Stimulated activated CD4-positive, alpha-beta T cell treated with anti-CD3 and anti-CD28 coated beads, Interleukin-15, amount 100 ng/mL, for 48 hours (primary cell): ENCODE measurements at places on chromosomes 6 and 20.

GRCh38 chr6:132675749-132676148 lies 16.8 kb upstream of the TAAR1 start:
- DNase-seq = no peak

DNA sequence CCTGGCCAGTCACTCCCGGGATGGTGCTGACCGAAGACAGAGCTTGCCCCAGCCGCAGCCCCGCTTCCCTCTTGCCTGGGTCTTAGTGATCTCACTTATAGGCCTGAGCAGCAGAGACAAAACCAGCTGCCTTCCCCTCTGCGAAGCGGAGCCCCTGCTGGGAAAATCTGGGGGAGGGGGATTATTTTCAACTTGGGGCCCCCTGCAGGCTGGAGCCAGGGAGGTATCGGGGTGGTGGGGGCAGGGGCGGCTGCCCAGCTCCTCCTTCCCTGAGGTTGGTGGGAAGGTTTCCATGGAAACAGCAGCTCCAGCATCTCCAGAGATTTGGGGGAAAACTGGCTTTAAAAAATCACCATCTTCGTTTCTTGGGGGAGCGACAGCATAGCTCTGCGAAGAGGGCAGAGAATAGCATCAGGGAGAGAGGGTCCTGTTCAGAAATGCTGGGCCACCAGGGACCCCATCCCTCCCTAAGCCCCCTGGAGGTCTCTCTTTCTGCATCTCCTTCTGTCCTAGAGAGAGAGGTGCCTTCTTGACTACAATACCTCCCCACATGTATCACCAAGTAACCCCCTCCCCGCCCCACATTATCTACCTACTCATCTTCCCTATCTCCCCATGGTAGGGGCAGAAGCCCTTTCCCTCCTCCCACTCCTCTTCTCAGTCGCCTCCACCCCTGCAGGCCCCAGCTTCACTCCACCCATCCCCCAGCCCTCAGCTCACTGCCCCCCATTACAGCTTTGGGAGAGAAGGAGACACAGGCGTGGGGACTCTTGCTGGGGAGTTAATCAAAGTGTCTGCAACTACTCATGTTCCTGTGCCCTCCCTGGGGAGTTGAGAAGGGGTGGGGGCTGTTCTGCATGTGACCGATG lies 88.4 kb upstream of the CCDC167 start:
- DNase-seq = no peak

DNA sequence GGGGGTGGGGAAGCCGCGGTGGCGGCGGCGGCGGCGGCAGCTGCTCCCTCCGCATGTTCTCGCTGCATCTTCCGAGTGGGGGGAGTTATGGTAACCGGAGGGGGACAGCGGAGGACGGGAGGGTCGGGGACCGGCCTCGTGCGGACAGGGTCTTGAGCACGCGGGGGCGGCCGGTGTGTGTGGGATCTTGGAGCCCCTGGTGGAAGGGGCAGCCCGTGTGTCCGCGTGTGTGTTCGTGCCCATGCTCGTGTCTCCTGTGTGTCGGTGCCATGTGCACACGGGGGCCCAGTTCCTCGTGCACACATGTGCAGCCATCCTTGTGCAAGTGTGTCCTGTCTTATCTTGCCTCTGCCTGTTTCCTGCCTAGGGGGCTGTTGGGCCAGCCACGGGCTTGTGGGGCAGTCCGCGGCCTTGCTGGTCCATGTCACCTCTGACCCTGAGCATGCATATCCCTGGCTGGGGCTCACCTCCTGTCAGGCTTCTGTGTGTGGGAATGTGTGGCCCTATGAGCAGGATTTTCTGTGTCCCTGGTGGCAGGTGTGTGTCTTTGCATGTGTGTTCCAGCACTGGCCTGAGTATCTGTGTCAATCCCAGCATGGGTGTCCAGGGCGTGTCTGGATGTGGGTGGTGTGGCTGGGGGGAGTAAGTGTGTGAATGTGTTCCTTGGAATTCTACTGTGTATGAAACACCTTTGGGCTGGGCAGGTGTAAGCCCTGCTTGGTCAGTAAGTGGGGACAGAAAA lies 8.5 kb downstream of the SYNGAP1 start:
- DNase-seq = no peak

GRCh38 chr20:24470746-24471582 lies 1.5 kb downstream of the SYNDIG1 start:
- DNase-seq = no peak

DNA sequence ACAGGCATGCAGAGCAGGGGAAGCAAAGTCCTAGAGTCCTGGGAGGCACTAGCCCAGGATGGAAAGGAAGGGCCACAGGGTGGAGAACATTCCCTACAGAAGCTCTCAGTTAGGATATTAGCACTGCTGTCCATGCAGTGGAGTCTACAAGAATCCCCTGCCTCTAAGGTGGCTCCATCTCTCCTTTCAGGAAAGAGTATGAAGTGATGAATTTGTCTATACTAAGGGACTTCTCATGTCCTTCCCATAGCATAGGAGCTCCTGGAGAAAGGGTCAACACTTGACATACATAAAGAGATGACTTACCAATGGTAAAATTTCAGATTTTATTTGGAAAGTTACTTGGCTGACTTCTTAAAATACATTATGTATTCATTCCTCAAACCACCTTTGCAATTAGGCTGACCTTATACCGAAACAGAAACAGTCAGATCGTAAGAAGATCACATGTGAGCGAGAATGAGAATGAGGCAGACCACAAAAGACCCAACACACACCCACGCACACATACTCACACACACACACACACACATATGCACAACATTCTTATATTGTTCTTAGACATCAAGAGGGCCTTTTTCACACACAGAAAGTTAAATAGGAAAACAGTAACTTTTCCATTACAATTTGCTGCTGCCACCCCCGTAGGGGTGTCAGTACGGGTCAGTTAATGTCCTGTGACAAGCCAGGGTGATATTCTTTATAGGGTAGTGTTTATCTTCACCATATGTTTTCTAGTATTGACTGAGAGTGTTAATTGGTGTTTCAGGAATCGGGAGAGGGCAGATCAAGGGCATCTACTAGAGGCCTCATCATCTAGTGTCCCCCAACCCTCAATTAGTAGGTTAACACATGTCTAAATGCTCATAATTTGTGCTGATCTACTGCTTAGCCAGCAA lies 159.4 kb downstream of the FAXC start:
- DNase-seq = no peak

DNA sequence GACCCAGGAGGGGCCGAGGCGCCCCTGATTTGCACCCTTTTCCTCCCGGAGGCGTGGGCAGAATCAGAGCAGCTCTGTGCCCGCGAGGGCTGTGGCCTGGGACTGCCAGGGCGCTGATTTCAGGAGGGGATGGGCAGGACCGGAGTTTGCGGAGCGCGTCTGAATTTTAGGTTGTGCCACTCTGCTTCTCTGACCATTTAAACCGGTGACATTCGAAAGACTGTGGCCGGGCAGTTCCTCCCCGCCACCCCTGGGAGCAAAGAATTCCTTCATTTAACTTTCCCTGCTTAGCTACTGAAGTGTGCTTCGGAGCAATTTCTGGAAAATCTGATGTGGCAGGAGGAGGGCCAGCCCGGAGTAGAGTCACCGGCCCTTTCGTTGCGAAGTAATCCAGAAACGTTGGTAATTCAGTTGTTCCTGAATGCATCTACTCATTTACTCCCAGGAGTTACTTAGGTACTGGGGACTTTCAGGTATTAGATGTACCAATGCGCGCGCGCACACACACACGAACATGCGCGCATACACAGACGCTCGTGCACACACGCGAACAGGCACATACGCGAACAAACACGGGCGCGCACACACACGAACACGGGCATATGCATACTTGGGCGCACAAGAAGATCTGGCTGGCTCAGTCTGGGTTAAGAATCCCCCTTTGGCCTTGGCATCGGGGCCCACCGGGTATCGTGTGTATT lies 568 bp downstream of the CCDC170 start:
- DNase-seq = no peak
